ENCODE measurements at places on chromosomes 16 and 17. TPM values are rescaled to one million over a fixed set of nuclear protein-coding genes. Genes with fewer than 3 reads are reported as not detected.

The LDHD gene
- 35.6 TPM for total RNA-seq

The TBKBP1 gene
- total RNA-seq, result 11.8 TPM

The TADA2A gene
- 20.7 TPM for total RNA-seq

DNA sequence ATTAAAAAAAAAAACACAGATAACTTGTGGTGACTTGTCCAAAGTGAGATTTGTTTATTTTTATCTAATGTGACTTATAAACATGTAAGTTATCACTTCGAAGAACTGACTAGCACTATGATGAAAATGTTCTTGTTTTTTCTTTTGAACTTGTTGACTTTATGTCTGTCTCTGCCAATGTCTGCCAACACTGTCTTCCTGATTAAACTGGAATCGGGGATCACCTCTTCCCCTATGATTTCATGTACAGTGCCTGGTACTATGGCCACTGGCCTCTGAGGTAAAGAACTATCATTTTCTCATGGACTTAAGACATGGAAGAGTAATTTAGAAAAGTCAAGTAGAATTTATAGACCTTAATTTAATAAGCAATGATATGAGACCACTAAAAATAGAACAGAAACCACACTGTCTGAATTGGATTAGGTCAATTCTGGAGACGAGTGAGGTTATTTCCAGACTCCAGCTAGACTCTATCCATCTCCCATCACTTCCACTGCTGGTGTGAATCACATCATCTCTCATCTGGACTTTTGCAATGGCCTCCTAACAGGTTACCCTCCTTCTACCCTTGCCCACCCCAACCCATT lies 8.9 kb downstream of the C17orf78 start:
- H3K4me3 ChIP-seq, result no peak overlapping the region
- H3K4me1 ChIP-seq, result peaks cover 5% of the 10 kb centered on the region
- DNase-seq, result no peak
- H3K27ac ChIP-seq, result no peak overlapping the region
- no peaks in the 10 kb centered on the region for H3K36me3 ChIP-seq

- no peaks in the 10 kb centered on the region for H3K36me3 ChIP-seq
- no peaks in the 10 kb centered on the region for H3K27me3 ChIP-seq
- H3K4me3 ChIP-seq, result no peak overlapping the region
- no peaks in the 10 kb centered on the region for H3K4me1 ChIP-seq
- no peak overlapping the region for H3K27ac ChIP-seq
Observed at GRCh38 chr17:46741122-46741730, 77.3 kb downstream of the WNT3 start.

DNA sequence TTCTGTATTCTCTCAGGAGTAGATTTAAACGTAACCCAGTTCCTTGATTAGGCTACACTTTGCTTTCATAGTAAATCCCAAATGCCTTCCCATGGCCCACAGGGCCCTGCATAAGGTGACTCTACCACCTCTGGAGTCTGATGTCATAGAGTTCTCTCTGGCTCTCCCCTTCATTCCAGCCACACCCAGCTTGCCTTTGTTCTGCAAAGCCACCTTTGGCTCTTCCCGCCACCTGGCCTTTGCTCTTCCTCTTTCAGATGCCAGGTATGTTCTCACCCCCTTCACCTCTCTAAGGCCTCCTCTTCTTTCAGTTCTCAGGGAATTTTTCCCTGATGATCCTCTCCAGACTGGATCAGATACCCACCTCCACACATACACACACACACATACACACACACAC lies 141.3 kb upstream of the HSBP1 start:
- H3K4me3 ChIP-seq, result no peak overlapping the region
- no peaks in the 10 kb centered on the region for H3K36me3 ChIP-seq
- H3K4me1 ChIP-seq, result no peaks in the 10 kb centered on the region
- no peaks in the 10 kb centered on the region for H3K27me3 ChIP-seq
- H3K27ac ChIP-seq, result no peak overlapping the region

DNA sequence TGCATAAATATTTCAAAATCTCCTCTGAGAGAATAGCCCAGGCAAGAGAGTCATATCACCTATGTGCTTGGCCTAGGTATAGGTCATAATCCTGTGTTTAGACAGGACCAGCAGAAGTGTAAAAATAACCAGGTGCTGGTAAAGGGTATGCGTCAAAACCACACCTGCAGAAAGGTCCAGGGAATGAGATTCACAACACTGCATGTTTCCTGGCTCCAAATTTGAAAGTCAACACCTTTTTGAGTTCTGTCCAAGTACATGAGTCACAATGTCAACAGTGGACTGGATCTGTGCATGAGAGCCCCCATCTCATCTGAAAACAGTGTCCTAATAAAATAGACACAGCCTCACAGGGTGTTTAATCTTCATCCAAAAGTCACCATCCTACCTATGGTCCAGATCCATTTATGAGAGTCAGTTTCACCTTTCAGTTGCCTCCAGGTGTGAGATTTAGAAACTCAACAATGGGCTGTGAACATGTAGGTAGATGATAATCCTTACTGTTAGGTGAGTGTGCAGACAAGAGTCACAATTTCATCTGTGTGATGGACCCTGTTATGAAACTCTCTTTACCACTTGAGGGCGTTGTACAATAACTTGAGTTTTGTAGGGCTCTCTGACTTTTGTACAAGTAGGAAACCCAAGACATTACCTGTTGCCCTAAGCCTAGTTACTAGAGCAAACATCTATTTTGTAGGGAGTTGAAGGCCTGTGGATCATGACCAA lies 2100.7 kb downstream of the TP53TG3F start:
- H3K4me1 ChIP-seq, result no peaks in the 10 kb centered on the region
- no peak overlapping the region for H3K4me3 ChIP-seq
- H3K27ac ChIP-seq, result no peak overlapping the region

DNA sequence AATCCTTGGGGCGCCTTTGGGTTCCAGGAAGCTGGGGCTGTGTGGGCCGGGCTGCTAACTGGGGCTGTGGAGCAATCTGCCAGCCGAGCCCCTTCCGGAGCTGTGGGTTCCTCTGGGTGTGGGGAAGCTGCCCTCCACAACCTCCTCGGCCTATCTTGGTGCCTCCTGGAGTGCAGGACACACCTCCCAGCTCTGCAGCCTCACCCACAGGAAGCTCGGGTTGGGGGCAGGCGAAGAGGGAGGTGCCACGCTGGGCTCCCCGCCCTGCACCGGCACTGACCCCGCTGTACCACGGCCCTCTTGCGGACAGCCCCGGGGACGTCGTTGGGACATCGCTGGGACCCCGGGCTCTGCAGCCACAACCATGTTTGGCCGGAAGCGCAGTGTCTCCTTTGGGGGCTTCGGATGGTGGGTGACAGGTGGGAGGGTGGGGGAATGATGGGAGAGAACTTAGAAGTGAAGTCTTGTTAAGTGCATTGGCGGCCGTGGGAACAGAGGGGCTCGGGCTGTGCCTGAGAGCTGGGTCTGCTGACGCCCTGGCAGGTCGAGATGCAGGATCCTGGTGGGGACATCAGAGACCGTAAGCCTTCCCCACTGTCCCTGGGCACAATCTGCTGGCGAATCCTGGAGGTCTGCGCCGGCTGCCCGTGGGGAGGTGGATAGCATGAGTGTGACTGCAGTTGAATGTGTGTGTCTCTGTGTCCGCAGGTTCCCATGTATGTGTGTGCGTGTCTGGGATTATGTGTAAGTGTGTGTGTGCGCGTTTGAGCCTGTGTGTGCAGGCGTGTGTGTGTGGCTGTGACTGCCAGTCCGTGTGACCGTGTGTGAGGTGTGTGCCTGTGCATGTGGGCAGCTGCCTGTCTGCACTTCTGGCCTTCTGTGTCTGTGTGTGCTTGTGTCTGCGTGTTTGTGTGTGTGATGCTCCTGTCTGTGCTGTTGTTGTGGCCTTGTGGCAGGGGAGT lies at the start of gene RAP1GAP2:
Gene RAP1GAP2, plus strand, starts transcription at position 275 of the 962 bp plus-strand sequence. Its CDS starts 90 bp downstream, at position 365.
- no peaks in the 10 kb centered on the region for H3K27me3 ChIP-seq
- H3K36me3 ChIP-seq, result no peaks in the 10 kb centered on the region
- H3K4me3 ChIP-seq, result peak within 1 kb of the TSS; percentile 44
- peaks cover 13% of the 10 kb centered on the region for H3K4me1 ChIP-seq
- DNase-seq, result peak; percentile 87
- H3K27ac ChIP-seq, result peak within 1 kb of the TSS; percentile 61

Data from upper lobe of left lung (tissue), 6 donors.